Pulmonary artery endothelial cell (primary cell): ENCODE measurements at places on chromosomes 3 and 15. TPM values are rescaled to one million over a fixed set of nuclear protein-coding genes. Genes with fewer than 3 reads are reported as not detected.

DNA sequence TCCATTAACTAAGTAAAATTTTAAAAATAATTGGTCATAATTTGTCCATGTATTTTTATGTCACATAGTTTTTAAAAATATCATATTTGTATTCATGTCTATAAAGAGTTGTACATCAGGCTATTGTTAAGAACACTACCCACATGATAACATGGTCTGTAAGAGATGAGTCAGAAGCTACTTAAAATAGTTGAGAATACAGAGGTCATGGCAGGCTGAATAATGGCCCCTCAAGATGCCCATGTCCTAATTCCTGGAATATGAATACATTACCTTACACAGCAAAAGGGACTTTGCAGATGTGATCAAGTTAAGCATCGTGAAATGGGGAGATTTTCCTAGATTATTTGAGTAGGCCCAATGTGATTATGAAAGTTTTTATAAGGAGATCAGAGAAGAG, 782.9 kb upstream of the GOLIM4 start:
- no peak for DNase-seq

DNA sequence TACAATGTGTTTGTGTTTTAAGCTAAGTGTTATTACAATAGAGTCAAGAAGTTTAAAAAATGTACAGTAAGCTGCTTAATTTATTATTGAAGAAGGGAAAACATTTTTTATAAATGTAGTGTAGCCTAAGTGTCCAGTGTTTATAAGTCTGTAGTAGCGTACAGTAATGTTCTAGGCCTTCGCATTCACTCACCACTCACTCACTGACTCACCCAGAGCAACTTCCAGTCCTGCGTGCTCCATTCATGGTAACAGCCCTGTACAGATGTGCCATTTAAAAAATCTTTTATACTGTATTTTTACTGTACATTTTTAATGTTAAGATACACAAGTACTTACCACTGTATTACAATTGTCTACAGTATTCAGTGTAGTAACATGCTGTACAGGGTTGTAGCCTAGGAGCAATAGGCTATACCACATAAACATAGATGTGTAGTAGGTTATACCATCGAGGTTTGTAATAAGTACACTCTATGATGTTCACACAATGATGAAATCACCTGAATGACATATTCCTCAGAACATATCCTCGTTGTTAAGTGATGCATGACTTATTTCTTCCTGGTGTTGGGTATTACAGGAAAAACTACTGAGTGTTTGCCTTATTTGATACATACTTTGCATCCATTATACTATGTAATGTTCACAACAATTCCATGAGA, 156.6 kb upstream of the NUDT16 start:
- no peak for DNase-seq

DNA sequence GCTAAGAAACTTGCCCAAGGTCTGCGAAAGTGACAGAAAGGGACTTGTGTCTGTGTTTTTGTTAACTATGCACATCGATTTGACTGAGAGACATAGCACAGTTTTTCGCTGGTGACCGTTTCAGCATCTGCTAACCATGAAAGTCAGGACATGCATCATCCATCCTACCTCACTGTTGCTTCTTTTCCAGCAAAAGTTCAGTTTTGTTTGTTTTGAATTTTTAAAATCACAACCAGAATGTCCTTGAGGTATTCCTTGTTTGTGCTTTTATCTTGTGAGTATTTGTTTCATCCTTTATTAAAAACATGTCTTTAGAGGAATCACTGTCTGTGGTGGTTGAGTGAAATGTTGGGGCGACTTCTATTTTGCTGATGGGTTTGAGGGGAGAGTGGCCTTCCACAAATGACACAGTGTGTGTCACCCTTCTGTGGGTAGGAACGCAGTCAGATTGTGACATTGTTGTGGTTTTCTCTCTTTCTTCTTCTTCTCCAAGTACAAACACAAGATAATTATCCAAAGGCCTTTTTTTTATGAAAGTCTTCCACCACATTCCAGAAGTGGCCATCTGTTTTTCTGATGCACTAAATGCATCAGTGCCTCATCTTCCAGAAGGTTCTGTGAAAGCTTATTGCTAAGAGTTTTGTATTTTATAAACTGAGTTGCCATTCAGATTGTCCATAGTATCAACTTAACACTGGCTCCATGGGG, 214.4 kb upstream of the NR2E3 start:
- no peak for DNase-seq

DNA sequence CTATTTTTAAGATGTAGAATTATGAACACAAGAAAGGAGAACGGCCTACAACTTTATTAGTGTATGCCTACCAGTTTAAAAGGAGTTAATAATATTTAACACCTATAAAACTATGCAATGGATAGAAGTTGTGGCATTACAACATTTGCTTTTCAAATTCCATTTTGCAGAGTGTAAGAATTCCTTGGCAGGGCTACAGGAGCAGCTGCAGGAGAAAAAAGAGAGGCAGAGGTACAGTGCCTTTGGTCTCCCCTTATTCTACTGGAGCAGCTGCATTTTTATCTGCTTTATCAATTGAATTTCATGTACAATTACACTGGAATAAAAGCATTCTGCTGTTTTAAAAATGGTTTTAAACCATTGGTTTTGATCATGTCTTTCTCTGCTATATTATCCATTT, 145.7 kb upstream of the KCNH8 start:
- DNase-seq = no peak

DNA sequence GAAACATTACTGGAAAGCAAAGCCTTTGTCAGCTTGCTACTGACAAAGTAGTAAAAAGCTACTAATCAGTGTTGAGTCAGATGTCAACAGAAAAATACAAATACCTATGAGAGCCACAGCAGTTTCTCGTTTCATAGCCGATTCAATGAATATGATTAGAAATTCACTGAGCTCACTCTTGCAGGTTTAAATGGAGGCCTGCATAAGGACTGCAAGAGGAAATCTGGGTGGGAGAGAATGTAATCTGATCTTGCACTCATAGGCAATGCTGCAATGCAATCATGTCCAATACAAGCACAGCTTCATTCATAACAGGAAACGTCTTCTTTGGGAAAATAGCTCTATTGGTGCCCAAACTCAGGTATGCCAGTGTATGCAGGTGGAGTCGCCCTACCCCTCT, 608.8 kb downstream of the ROBO2 start:
- no peak for DNase-seq

GRCh38 chr3:124860599-124860998, 26.6 kb downstream of the ITGB5 start:
- DNase-seq = peak; percentile 82

SLC12A8 gene
- 0.20 and 0.42 TPM in 2 replicates for total RNA-seq

ANKRD63 gene
- 0.20 TPM in 1 of 2 replicates, not detected in the other for total RNA-seq

CKMT1B gene
- not detected in 2 replicates for total RNA-seq

DUOXA1 gene
- not detected in 2 replicates for total RNA-seq

ABI3BP gene
- 9.3 and 14.5 TPM in 2 replicates for total RNA-seq
